ENCODE measurements at places on chromosomes 3 and 15. TPM values are rescaled to one million over a fixed set of nuclear protein-coding genes. Genes with fewer than 3 reads are reported as not detected.

DNA sequence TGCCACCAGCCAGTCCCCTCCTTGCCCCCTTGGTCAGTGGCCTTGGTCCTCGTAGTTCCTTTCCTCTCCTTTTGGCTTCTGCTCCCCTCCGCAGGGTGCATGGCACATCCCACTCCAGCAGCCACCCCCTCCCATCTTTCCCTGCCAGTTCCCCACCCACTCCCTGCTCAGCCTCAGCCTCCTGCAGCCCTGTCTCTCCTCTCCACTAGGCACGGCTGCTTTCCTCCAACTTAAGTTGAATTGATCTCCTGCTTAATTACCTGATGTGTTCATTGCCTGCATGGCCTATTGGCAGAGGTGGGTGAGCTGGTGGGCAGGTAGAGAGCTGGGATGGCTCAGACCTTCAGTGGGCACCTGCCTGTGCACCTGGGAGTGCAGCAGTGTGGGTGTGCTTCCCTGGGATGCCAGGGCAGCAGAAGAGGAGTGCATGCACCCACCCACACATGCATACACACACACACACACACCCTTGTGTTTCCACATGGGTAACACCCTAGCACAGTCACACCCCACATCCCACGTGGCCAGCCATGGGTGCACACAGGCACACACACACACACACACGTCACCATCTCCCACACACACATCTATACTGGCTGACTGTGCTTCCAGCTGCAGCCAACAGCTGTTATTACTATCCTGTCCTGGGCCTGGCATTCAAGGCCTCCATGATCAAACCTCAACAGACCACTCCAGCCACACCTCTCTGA lies 30.9 kb downstream of the C3orf18 start:
- DNase-seq = no peak

DNA sequence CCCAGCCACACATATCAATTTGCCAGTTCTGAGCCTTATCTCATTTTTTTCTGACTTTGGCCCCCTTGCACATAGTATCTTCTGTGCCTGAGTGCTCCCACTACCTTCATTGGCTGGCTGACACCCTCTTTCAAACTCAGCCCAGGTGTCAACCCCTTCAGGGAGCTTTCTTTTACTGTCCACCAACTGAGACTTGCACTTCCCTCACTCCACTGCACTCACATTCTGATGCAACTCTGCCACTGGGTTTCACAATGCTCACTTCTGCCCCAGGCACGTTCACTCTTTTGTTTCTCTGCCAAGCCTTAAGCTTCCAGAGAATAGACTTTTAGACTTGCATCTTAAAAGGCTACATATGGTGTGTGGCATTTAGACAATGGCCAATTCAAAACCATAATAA lies 101.5 kb upstream of the CBLB start:
- DNase-seq = no peak

Gene AHSG
- not detected for total RNA-seq

Gene SSUH2
- not detected for total RNA-seq

DNA sequence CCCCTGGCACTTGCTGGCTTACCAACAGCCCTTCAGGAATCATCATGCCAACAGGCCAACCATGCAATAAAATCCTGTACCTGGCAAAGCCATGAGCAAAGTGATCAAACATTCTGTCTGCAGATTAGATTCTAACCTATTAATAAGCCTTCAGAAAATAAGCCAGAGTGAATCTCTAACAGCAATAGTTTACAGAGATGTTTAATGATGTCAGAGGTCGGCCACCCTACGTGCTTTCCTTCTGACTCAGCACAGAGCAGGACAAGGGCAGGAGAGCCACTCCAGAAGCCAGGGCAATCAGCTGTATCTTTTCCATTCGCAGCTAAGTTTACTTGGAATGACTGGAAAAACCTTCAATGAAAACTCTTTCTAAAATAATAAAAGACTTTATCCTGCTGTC lies 13.1 kb downstream of the COL8A1 start:
- peak; percentile 76 for DNase-seq

DNA sequence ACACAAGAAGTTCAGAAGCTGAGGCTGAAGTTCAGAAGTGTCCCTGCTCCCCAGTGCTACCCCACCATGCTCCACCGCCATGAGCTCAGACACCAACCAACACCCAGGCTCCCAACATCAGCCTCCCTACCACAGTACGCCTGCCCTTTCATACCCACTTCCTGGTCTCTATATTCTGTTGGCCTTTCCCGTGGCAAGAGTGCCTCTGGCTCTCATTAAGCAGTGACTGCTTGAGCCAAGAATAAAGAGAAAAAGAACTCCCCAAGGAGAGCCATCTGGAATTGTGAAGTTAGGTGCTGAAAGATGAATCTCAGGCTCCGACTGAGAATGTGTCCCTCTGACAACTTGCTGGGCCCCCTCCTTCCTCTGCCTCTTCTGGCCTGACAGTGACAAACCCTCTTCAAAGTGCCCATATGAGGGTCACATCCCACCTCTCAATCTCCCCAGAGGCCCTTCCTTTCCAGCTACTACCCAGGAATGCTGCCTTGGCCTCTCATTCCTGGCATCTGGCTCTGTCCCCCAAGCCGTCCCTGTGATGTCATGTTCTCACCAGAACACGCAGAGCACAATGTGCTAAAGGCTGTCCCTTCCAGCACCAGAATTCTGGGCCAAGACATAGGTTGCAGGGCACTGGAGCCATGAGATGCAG lies 306.8 kb downstream of the NTRK3 start:
- DNase-seq = no peak

Gene LSAMP
- total RNA-seq = 36.7 TPM

Gene ZNF80
- not detected for total RNA-seq

DNA sequence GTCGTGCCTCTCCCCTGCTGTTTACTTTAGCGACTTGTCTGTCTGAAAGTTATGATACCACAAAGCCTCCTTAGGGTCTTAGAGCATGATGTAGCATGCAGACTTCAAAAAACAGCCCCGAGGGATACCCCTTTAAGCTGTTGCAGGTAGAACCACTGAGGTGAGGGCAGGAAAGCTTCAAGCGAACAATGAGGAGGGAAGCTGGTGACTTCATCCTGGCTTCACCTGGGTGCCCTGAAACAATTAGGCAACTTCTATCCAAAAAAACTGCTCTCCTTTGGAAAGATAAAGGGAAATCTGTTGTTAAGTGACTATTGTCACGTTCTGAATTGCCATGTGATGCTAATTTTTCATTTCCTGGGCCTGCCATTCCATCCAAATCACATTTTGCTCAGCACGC lies 231.6 kb downstream of the SOX2 start:
- DNase-seq = no peak

Gene POPDC2
- total RNA-seq = 86.6 TPM

Gene IL17RE
- total RNA-seq = 1.8 TPM

DNA sequence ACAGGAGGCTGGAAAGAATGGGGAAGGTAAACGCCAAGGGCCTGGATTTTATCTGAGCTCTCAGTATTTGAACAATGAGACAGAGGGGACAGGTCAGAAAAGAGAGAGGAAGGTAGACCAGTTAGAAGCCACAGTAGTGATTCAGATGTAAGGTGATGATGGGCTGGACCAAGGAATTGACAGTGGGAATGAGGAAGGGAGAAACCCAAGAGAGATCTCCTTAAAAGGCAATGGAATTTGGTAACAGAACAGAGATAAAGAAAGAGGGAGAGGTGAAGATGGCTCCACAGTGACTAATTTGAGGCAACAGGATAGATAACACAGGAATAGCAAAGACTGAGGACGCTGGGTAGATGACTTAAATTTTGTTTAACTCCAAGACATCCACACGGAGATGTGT lies 11.4 kb upstream of the HEG1 start:
- DNase-seq = no peak

Gene MRPS11
- total RNA-seq = 40.7 TPM

DNA sequence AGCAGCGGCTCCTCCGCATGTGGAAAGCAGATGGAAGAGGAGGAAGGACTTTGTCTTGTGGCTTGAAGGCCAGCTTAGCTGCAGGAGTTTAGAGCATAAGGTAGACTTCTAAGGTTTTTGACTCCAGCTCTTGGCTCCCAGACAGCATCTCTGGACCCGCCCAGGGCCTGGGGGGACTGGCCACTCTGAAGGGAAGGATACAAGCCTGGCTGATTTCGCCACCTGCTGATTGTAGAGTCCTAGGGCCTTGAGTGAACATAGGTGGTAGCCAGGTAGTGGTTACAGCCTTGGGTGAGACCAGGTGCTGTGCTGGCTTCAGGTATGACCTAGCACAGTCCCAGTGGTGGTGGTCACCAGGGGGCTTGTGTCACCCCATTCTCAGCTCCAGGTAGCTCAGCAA lies 48.4 kb upstream of the RPL35A start:
- DNase-seq = no peak

DNA sequence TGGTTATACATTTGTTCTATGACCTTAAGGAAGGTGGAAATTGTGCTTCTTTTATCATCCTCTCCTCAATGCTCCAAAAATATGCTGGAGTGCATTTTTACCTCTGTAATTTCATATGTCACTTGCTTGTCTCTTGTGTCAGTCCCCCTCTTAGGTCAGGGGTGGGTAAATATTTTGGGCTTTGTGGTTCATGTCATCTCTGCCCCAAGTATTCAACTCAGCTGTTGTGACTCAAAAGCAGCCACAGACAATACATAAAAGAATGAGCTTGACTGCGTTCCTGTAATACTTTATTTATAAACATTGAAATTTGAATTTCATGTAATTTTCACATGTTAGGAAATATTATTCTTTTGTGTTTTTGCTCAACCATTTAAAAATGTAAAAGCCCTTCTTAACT lies 60.4 kb upstream of the SLC24A5 start:
- DNase-seq = no peak

DNA sequence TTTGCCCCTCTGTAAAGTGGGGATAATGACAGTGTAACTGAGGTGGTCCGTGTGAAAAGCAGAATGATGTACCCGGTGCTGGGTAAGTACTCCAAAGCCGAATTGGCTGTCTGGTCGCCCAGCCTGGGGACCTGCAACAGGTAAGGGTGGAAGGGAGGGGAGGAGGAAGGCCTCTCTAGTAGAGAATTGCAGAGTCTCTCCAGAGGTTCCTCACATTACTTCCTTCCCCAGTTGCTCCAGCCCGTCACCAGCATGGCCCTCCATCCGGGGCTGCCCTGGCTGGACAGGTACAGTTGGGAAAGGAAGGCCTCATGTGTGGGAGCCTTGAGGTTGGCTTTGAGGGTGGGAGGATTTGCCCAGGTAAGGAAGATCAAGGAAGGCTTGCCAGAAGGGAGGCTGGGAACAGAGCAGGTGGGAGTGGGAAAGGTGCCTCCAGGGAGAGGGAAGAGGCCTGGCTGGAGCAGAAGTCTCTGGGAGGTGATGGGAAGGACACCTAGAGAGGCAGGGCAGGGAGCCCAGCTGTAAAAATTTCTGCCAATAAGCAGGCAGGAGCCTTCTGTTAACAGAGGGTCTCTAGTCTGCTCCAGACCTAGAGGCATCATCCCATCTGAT lies 1.7 kb upstream of the PSTPIP1 start:
- DNase-seq = peak; percentile 40

- no peak for DNase-seq
These were observed 40.9 kb downstream of the TPRG1 start for GRCh38 chr3:189212681-189213080.

GRCh38 chr3:186825294-186825821 lies 17.2 kb upstream of the ADIPOQ start:
- no peak for DNase-seq

Gene WNT5A
- total RNA-seq = 9.1 TPM

Gene OGG1
- total RNA-seq = 29.9 TPM

DNA sequence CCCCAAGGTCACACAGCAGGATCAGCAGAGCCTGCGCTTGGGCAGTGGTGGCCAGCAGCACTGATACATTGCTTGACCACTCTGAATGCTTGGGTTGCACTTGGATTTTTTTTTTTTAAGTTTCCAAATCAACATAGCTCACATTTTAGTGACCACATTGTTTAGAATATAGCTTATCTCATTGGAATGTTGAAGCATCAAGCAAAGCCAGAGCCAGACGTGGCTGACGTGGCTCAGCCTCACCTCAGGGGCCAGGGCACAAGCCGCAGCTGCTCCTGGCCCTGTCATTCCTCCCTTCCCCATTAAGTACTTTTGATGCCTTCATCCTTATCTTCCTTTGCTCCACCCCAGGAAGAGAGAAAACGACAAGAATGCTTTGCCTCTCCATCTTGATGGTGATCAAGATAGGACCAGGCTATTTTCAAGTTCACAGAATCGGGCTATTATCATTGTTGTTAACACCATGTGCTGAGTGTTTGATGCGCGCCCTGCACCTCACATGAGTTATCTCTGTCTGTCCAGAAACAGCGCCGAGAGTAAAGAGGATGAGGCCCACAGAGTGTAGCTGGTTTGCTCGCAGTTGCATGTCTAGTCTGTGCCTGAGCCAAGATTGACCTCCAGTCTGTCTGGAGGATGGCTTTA lies 75.8 kb downstream of the AAGAB start:
- DNase-seq = no peak

Gene CMSS1
- 13.9 TPM for total RNA-seq

- DNase-seq = no peak
These were observed 8.3 kb downstream of the ANXA2 start for GRCh38 chr15:60389261-60390077.

Gene CRYBG3
- 60.2 TPM for total RNA-seq

Gene NMB
- 8.1 TPM for total RNA-seq

Gene LCMT2
- 5.4 TPM for total RNA-seq

GRCh38 chr15:59797756-59798604 lies 108.9 kb upstream of the BNIP2 start:
- no peak for DNase-seq

GRCh38 chr3:197468167-197468566 lies 87.6 kb downstream of the BDH1 start:
- DNase-seq = no peak

Gene CLDN18
- total RNA-seq = not detected

- no peak for DNase-seq
These were observed 45.6 kb downstream of the CHST2 start for GRCh38 chr3:143165211-143165610.

Gene TM4SF18
- total RNA-seq = 11.6 TPM

Gene GTF2E1
- 8.6 TPM for total RNA-seq

GRCh38 chr15:29434280-29434679 lies 164.7 kb upstream of the NSMCE3 start:
- DNase-seq = no peak

Gene LMAN1L
- total RNA-seq = not detected

DNA sequence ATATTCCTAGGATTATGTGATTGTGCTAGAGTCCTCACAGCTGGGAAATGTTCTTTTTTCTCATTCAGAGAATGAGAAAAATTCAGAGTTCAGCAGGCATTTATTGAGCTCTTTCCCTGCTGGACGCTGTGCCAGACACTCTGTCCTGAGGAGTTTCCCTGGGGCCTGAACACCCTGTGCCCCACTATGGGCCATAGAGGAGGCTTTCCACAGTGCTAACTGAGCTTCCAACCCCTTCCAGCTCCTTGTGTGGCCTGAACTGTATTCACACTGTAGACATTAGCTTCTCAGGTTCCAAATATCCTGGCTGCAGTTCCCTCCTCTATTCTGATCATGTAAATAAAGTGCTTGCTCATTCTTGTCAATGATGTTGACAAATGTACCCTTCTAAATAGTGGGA lies 10.0 kb downstream of the ABHD2 start:
- peak; percentile 52 for DNase-seq

- no peak for DNase-seq
These were observed 78.7 kb downstream of the MITF start for GRCh38 chr3:69817988-69818387.

DNA sequence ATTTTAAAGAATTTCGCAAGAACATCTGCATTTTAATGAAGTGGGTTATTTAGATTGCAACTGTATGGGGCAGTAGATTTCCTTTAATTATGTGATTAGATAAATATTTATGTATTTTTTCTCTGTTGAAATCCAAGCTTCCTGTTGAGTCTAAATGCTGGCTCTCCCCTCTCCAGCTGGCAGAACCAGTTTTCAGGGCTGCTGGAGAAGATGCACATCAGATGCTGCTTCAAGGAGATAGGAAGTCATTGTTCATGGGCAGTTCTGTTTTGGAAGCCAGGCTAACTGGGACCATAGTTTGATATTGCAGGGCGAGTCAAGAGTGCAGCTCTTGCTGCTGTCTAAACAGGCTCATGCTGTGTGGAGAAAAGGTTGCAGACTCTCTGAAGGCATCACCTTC lies 97.4 kb downstream of the SLC9A9 start:
- no peak for DNase-seq

Measured in sigmoid colon (tissue), 7 donors.